Activated T-cell treated with anti-CD3 and anti-CD28 coated beads, Interleukin-2, amount 50 U/mL, for 4 hours (primary cell): ENCODE measurements at places on chromosomes 6 and 20. TPM values are rescaled to one million over a fixed set of nuclear protein-coding genes. Genes with fewer than 3 reads are reported as not detected.

Gene TMEM217
- total RNA-seq = 2.8 TPM

DNA sequence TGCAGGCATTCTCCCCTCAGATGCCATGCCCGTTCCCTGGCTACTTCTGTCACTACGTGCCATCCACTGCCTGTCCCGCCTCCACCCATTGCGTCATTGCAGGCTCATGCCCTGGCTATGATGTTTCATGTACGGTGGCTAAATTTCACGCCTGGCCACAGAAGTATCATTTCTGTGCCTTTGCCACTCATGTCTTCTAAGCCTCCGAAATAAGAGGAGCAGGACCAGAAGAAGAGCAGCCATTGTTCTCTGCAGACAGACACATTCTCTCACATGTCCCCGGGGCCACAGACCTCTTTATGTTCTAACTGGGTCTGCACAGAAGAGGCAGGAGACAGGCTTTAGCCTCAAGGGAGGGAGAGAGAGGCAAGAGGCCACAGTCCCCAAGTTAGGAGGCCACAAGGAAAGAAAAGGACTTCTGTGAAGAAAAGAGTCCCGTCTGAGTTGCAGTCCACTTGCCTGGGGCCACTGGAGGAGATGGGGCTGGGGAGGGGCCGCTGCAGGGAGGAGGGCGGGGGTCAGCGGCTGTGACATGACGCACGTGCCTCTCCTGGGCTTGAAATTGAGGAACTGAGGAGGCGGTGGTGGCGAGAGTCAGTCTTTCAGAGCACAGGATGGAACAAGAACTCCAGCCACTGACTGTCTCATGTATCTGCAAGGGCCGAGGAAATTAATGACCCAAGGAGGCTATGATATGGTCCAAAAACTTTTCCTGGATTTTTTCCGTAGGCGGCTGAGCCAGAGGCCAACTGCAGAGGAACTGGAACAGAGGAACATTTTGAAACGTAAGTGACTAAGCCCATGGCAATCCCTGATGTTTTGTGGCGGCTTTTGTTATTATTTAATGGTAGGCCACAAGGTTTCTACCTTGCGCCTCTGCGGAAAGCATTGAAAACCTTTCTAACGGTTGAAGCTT, 55.9 kb downstream of the TBC1D7 start:
- DNase-seq = no peak

GRCh38 chr20:11901127-11901526, 16.6 kb upstream of the BTBD3 start:
- no peak for DNase-seq

- DNase-seq = no peak
These were observed 4.2 kb downstream of the OCSTAMP start for GRCh38 chr20:46546298-46546697.

GRCh38 chr20:9515214-9515585, 810 bp downstream of the LAMP5 start:
- no peak for DNase-seq

DNA sequence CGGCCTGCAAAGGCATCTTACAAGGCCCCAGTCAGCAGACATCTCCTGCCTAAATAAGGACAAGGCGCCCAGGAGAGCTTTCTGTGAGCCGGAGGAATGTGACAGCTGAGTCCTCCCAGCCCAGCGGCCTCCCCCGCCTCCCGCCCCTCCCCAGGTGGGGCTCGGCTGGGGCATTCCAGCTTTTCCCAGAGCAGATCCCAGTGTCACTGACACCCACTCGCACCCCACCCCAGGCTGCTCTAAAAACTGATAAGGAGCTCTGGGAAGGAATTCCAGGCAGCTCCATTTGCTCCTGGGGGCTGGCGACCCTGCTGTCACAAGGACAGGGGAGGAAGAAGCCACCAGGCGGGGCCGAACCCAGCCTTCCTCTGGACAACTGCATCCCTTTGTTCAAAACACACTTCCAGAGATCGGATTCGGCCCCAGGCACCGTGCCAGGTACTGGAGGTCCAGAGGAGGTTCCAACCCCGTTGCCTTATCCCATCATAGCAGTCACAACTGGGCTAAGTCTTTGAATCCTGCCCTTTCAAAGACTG, 49.7 kb downstream of the JPH2 start:
- no peak for DNase-seq

GRCh38 chr20:3461211-3461771, 9.5 kb upstream of the ATRN start:
- DNase-seq = no peak

DNA sequence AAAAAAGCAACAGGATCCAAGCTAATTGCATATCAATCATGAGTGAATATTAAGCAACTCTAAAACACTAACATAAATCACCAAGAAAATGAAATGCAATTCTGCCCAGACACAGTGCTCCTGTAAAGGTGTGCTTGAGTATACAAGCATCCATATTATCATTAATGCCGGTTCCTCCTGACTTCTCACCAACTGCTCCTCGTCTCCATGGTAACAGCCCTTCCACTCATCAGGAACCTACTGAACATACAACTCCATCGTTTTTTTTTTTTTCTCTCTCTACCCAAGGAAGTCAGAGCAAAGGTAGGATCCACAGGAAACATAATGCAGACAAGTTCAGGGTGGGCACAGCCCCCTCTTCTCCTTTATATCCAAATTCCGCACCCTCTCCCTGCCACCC, 12.4 kb downstream of the GABBR1 start:
- DNase-seq = no peak

Gene CST5
- not detected for total RNA-seq

GRCh38 chr6:119677384-119677783, 327.8 kb upstream of the MAN1A1 start:
- no peak for DNase-seq

DNA sequence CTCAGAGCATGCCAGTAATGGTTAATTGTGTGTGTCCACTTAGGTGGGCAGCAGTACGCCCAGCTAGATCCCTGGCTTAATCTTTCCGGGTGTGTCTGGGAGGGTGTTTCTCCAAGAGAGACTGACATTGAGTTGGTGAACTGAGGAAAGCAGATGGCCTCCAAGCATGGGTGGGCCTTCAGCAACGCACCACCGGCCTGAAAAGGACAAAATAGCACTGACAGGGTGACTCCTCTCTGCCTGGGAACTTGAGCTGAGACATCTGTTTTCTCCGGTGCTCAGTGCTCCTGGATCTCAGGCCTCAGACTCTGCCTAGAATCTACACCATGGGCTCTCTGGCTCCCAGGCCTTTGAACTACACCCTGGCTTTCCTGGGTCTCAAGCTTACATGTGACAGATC, 43.2 kb downstream of the C6orf118 start:
- DNase-seq = no peak

Gene RNF114
- 81.9 TPM for total RNA-seq

DNA sequence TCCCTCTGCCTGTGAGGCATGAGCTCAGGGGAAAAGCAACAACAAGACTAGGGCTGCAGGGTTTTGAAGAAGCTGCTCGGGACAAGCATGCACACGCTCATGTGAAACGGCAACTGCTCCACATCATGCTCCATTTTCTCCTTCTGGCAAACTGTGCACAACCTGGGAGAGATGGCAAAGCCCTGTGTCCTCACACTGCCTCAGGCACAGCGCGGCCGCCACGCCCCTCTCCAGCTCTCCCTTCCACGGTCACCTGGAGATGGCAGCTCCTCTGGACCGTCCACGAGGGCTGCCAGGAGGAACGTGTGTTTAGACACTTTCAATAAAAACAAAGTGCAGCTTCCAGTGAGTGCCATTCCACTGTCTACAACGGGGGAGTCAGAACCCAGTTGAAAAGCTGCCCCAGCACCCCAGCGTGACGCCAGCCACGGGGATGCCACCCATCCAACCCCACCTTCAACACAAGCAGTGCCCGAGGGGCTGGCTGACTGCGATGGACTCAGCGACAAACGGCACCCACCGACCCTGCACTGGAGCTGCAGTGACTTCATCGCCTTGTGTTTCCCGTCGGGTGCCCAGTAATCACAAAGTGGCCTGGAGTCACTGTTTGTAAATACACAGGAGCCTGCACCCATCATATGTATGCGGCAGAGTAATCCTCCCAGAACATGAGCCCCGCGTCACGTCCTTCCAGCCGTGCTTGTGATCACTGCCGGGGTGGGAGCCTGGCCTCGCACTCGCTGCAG, 16.1 kb downstream of the SMOC2 start:
- DNase-seq = no peak

Gene TRIM15
- total RNA-seq = not detected

DNA sequence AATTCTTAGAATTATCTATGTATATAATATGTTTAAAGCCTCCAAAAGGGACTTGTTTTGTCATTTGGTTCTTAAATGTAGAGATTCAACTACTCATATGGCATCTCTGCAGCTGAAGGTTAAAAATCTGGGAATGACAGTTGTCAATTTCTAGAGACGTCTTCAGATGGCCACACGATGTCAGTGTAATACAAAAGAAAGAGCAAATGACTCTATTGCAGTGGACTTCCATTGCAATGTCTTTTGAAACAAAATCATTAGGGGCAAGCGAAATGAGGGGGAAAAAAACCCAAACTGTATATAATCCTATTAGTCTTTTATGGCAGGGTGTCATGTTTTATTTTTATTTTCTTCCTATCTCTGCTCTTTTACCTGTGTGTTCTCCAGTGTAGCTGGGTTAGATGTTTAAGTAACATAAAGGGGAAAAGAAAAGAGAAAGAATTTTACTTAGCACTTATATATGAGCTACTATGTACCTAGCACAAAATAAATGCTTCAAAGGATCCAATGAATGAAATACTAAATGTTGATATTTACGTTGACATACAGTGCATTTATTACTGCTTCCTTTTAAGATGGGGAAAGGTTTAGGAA, 26.2 kb downstream of the CCN2 start:
- DNase-seq = no peak

GRCh38 chr20:11935212-11936154, 17.8 kb downstream of the BTBD3 start:
- no peak for DNase-seq

- no peak for DNase-seq
These were observed 19.3 kb downstream of the SIRT5 start for GRCh38 chr6:13593720-13594119.

DNA sequence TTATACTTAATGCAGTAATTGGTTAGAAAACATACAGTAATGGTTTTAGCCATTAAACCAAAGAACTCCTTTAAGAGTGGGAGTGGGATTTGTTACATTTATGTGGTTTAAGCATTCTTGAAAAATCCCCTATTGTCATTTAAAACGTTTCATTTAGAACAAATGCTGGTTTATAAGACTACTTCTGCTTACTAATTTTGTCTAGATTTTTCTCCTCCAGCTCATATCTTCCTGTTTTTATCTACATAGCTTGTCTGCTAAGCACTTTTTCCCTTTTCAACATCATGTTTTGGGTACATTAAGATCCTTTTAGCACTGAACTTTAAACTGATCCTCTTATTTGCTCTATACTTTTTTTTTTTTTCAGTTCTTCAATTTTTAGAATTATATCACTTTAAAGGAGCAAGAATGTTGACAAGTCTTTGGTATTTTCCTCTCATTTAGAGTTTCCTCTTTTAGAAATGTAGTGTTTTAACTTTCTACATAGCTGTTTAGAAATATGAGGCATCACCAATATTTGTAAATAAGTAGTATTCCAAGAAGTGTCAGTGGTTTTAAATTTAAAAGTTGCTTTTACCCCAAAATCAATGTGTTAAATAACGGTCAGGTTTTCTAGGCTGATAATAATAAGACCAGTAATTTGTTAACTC, 80.9 kb downstream of the SESN1 start:
- DNase-seq = no peak

Gene PAK5
- total RNA-seq = not detected

Gene NRN1
- total RNA-seq = not detected
